ENCODE measurements at places on chromosomes 5 and 9.

DNA sequence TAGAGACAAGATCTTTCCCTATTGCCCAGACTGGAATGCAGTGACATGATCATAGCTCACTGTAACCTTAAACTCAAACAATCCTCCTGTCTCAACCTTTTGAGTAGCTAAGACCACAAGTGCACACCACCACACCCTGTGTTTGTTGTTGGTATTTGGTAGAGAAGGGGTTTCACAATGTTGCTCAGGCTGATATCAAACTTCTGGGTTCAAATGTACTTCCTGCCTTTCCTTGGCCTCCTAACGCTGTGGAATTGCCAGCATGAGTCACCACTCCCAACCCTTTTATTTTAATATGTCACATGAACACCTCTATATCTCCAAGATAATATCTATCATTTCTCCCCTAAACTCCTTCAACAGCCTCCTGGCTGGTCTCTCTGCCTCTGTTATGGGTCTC is 719.0 kb downstream of the PTPRD start:
- DNase-seq = no peak

DNA sequence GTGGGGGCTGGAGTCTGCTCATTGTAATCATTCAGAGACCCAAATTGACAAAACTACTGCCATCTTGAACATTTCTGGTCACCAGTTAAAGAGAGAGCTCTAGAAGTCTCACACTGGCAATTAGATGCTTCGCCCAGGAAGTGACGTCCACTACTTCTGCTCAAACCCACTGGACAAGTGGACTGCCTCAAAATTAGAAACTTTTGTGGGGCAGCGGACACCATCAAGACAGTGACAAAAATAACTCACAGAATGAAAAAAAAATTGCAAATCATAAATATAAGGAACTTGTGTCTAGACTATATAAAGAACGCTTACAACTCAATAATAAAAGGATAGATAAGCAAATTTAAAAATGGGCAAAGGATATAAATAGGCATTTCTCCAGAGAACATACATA is 9.8 kb upstream of the SLC46A2 start:
- DNase-seq = no peak

- DNase-seq = no peak
These were observed 6.3 kb downstream of the CRHBP start for GRCh38 chr5:76958991-76959767.

GRCh38 chr5:179110528-179110927 is 50.4 kb downstream of the ZNF354C start:
- DNase-seq = no peak

GRCh38 chr5:38347040-38347763 is 88.8 kb downstream of the EGFLAM start:
- no peak for DNase-seq

DNA sequence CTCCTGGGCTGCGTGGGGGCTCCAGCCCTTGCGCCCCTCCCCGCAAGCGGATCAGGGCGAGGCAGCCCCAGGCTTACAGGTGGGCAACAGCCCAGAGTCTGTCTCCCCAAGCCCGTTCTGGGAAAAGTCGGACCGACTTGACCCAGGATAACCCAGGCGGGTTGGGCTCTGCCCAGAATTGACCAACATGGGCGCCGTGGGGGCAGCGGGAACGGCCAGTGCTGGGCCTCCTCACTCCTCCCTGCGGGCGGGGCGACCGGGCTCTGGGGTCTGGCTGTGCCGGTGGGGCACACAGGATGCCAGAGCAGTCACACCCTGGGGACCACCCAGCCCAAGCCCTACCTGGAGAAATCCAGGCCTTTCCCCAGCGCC is 15.3 kb upstream of the SYNPO start:
- no peak for DNase-seq

GRCh38 chr5:65213921-65214525 is 267.7 kb downstream of the ADAMTS6 start:
- DNase-seq = no peak

- DNase-seq = no peak
These were observed 27.0 kb downstream of the CCNJL start for GRCh38 chr5:160285316-160285715.
